ENCODE measurements at places on chromosomes 6 and 20. TPM values are rescaled to one million over a fixed set of nuclear protein-coding genes. Genes with fewer than 3 reads are reported as not detected.

GRCh38 chr6:79073888-79074287, 4.2 kb downstream of the PHIP start:
- no peak for DNase-seq

DNA sequence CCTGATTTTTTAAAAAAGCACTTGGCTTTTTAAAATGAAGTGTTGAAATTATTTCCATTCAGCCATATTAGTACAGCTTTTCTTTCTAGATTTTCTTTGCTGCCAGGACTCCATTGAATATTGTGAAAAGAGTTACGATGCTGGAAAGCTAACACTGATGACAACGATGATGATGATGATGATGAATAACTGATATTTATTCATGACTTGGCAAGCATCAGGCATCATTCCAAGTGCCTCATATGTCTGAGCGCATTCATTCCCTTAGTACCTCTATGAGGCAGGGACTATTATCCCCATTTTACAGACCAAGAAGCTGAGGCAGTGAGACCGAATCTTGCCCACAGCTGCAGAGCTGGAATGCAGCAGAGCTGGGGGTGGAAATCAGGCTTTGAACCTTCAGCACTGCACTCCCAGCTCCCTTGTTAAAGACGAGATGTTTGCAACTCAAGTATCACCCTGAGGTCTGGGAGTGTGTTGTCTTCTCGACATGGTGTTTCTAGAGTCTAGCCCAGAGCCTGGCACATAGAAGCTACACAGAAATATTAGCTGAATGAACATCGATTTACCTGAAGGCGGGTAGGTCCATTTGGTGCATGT, 85.5 kb upstream of the FRMD1 start:
- no peak for DNase-seq

DNA sequence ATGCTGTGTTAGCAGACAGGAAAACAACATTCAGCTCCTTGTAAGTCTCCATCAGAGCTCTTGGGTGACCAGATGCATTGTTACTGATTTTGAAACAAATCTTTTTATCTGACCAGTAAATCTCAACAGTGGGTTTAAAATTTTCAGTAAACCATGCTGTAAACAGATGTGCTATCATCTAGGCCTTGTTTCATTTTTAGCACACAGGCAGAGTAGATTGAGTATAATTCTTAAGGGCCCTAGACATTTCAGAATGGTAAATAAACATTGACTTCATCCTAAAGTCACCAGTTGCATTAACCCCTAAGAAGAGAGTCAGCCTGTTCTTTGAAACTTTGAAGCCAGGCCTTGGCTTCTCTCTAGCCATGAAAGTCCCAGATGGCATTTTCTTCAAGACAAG, 237.2 kb upstream of the BMP2 start:
- no peak for DNase-seq

CEP162 gene
- total RNA-seq, result 14.3 TPM

DNA sequence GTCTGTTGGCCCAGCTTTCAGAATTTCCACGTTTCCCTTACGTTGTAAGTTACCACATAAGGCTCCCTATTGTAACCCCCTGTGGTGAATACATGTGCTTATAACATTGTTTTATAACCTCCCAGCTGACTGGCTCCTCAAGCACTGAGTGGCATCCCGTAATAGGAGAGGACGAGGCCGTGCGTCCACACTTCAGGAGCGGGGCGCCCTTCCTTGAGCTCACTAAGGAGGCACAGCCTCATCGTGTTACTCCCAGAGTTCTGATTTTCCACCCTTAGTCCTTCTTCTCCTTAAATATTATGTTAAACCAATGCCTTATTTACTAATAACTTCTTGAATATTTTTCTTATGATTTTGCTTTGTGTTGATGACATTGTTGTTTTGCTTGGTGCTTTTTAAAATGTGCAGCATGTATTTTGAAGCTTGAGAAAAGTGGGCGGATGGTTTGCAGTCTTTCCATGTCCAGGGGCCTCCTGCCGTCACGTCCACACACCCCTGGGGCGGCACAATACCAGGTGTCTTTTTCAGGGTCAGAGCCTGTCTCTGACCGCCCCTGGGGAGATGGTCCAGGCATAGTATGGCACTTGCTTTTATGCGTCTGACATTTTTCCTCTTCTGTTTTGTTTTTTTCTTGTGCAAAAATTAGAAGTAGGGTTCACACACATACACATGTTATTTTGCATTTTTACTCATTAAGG, 181.8 kb downstream of the DLL1 start:
- DNase-seq, result peak; percentile 18

DNA sequence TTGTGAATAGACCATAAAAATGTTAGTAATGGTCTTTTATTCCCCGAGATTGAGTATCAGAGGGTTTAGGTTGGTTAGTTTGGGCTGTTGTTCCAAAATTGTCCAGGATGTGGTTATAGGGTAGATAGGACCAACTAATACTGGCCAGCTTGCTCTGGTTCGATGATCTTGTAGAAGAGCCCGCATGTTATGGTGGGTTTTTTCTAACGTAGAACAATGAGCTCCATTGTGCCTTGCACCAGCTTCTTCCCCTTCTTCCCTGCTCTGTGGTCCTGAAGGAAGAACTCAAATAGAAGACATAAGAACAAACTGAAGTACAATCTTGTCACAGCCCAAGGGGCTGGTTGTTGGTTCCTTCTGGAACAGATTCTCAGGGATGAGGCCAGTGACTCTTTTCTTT, 70.5 kb downstream of the RREB1 start:
- no peak for DNase-seq

DNA sequence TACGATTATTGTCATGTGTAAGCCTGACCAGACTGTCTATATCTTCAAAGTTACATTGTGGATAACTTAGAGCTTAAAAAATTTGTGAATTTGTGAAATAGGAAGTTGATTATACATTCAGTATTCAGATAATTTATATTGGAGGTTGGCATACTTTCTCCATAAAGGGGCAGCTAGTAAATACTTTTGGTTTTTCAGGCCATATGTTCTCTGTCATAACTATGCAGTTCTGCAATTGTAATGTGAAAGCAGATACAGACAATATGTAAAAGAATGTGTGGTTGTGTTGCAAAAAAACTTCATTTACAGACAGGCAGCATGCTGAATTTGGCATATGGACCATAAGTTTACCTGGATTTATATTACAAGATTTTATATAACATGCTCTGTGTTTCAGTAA, 29.3 kb downstream of the HSF2 start:
- DNase-seq, result no peak

- DNase-seq, result no peak
These were observed 62.7 kb downstream of the TSHZ2 start for GRCh38 chr20:53034899-53035298.

LRRN4 gene
- total RNA-seq, result not detected

- DNase-seq, result no peak
These were observed 227.4 kb downstream of the TMEM200A start for GRCh38 chr6:130593200-130593599.

- DNase-seq, result peak; percentile 59
These were observed at the start of gene SLC35F1 for GRCh38 chr6:117906958-117907600. SLC35F1 (plus strand) TSS chr6:117907264.

NKX2-2 gene
- not detected for total RNA-seq

GRCh38 chr20:59495894-59496510, 108.3 kb upstream of the PHACTR3 start:
- peak; percentile 64 for DNase-seq

ZNF831 gene
- total RNA-seq, result 0.57 TPM

GRCh38 chr20:1968964-1969363, 24.9 kb downstream of the PDYN start:
- DNase-seq, result no peak

DNA sequence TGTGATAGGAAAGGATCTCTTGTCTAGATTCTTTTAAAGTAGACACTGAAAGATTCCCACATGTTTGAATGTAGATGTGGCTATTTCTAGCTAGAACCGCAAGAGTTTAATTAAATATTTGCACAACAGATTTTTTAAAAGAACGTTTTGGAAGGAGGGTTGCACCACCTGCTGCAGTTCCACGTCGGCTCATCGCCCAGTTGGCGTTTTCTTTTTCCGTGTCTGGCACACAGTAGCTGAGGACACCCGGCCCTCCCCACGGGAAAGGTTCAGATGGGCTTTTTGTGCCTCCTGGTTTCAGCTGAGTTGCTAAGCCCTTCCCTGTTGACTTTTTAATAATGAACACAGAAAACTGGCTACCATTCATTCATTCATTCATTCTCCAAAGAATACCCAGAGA, 41.8 kb upstream of the DOK5 start:
- no peak for DNase-seq

ANGPT4 gene
- total RNA-seq, result 0.19 TPM

PLEKHG1 gene
- 36.2 TPM for total RNA-seq

STK4 gene
- 41.0 TPM for total RNA-seq

DNA sequence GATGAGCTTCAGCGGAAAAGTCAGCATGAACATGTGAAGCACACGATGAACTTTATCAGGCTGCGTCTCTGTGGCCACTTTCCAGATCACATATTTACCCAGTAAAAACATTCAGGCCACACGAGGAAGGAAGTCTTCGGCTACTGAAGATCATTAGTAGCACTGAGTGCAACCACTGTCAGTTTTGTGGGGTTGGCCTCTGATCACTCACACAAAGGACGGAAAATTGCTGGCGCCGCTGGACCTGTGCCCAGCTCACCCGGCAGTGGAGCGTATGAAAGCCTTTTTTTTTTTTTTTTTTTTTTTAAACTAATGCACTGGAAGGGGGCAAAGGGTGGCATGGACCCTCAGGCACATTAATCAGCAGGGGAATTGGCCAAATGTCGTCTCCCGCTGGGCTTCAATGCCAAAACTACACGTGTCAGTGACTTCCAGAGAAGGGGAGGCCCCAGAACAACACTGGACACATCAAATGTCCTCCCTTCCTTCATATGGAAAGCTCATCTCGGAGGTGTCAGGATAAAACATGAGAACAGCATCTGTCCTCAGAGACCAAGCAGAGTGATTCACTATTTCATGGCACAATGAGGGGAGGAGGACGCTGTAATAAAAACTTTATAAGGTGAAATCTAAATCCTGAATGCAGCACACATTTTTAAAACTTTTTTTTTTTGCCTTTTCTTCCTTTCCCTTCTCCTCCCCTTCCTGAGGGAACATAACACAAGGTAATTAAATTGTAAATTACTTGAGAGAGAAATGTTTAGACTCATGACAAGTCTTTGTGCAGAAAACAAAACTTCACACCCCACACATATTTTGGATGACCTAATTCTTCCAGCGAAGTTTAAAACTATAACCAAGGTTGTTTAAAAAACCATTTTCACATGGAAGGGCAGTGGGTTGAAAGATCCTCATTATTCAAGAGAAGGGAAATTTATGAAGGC, 223.4 kb downstream of the FOXC1 start:
- peak; percentile 64 for DNase-seq

DNA sequence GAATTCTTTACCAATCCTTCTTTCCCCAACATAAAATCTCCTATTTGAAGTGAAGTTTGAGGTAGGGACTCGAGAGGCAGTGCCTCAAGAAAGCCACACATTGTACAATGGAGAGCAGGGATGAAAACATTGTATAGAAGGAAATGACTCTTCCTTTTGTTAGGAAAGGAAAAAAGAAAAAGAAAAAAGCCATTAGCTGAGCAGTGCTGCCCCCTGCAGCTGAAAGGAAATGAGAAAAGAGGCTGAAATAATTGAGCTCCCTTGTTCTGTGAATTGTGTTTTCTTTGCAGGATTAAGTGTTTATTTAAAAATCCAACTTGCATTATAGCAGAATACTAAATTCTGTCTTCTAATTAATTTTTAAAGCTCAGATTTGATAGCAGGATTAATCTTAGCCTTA, 162.9 kb upstream of the SASH1 start:
- no peak for DNase-seq

OR12D3 gene
- total RNA-seq, result not detected

ANKRD6 gene
- total RNA-seq, result 45.9 TPM
